ENCODE measurements at places on chromosomes 12 and 14.

DNA sequence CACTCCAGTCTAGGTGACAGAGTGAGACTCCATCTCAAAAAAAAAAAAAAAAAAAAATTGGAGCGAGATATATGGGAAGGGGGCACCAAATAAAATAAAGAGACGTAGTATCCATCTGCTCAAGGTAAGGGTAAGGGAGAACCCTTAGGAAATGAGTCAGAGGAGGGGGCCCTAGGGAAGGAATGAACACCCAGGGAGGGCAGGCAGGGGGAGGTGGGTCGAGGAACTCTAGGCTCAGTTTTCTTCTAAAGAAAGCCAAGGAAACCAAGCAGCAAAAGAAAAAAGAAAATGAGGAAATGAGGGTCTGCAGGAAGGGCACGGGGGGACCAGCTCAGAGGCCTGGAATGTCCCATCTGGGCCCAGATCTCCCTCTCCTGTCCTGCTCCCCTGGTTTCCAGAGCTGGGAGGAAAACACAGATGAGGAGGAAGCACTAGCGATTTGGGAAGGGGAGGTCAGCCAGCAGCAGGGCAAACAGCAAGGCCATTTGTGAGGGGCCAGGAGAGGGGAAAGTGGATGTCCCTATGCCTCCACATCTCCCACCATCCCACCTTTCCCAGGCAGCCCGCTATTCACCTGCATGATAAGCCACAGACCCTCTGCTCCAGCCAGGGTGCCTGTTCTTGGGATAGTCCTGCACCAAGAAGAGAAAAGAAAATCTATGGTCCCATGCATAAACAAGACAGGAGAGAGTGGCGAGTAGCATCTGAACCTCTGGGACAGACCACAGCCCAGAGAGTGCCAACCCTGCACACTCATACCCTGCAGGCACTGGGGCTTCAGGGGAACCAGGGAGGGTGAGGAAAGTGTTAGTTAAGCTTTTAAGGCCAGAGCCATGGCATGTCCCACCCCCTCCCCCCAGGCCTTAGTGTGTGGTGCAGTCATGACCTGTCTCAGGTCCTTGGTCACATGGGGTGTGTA lies 11.9 kb downstream of the SPRYD3 start:
- DNase-seq, result no peak

GRCh38 chr12:92977326-92977725 lies 48.2 kb upstream of the EEA1 start:
- no peak for DNase-seq

- no peak for DNase-seq
These were observed 9.1 kb upstream of the SERPINA11 start for GRCh38 chr14:94461526-94462218.

DNA sequence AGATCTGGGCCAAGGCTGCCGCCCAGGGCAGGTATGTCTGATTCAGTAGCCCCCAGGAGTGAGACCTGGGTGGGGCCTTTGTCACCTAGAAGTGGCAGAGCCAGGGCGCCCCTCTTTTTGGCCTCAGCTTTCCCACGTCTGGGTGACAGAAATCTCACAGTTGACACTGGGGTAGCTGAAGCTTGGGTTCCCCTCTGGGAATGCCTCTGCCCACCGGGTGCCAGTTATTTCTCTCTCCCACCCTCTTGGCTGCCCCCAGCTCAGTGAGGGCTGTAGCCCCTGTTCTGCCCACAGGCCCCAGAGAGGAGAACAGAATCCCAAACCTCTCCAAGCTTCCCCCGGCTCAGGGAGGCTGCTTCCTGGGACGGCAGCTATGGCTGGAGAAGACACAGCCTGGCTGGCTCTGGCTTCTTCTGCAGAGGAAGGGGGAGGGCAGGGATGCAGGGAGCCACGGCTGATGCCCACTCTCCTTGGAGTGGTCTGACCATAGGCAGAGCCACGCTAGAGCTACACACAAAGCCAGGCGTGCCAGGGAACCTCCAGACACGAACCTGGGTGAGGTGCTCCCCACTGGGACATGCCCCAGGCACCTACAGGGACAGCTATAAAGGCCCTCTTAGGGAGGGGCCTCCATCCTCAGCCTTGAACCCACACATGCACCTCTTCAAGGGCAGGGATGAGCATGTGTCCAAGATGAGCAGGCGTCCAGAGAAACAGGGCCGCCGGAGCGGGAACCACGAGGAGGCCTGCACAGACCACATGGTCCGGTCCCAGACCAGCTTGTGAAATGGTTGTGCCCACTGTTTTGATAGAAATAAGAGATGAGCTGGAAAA lies 51.7 kb downstream of the BEGAIN start:
- DNase-seq, result no peak

- no peak for DNase-seq
These were observed 109.3 kb upstream of the IFNG-AS1 start for GRCh38 chr12:67879937-67880336.

DNA sequence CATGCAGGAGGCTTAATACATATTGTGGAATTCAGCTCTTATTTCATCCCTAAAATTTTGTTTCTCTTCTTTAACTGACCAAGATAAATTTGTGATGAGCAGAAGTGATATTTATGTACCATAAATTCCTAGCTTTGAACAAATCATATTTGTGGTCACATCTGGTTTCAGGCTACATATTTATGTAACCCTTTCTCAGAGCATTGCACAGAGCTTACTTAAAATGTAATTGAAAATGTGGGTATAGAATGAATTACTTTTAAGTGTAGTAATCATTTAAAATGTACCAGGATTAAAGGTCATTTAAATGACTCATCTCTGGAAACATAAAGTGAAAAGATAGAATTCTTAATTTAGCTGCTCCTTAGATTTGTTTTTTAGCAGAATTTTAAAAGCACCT lies 129.9 kb upstream of the FRMD6 start:
- no peak for DNase-seq

DNA sequence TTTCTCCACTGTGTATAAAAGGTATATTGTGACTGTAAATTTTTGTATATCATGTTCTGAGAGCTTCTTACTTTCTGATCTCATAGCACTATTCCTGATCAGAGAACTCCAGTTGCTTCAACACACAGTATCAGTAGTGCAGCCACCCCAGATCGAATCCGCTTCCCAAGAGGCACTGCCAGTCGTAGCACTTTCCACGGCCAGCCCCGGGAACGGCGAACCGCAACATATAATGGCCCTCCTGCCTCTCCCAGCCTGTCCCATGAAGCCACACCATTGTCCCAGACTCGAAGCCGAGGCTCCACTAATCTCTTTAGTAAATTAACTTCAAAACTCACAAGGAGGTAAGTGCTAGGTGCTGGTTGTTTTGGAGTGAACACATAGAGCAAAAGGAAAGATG lies 30.9 kb downstream of the CKB start:
- no peak for DNase-seq

GRCh38 chr14:78254911-78255461 lies 84.8 kb downstream of the NRXN3 start:
- no peak for DNase-seq

All from activated CD4-positive, alpha-beta T cell treated with anti-CD3 and anti-CD28 coated beads, Interleukin-2, amount 50 U/mL, for 4 hours (primary cell).